ENCODE measurements at places on chromosomes 3 and 15.

DNA sequence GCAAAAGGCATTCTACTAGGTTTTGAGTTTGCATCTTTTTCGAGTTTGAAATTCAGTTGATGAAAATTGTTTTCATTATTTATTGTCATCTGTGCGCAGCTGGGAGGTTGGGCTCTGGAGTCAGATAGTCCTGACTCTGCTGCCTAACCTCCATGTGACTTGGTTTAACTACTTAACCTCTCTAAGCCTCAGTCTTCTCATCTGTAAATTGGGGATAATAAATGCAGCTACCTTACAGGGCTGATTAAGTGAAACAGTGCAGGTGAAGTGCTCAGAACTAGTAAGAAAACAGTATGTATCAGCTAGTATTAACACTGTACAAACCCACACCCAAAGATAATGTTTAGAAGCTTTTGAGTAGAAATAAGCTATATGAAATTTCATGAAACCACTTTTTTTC, 14.1 kb upstream of the UBE2E1 start:
- DNase-seq = no peak

DNA sequence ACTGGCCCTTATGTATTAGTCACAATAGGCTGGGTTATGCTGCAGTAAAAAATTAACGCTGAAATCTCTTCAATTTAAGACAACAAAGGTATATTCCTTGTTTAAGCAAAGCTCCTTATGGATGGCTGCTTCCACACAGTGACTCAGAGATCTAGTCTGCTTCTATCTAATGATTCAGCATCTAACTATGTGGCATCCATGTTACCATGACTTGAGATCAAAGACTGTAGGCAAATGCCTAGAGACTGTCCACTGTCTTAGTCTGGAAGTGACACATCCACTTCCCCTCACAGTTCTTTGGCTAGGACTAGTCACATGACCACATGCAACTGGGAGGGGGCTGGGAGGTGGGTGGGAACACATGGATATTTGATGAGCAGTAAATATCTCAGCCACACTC, 61.3 kb upstream of the PSMD6 start:
- peak; percentile 17 for DNase-seq

DNA sequence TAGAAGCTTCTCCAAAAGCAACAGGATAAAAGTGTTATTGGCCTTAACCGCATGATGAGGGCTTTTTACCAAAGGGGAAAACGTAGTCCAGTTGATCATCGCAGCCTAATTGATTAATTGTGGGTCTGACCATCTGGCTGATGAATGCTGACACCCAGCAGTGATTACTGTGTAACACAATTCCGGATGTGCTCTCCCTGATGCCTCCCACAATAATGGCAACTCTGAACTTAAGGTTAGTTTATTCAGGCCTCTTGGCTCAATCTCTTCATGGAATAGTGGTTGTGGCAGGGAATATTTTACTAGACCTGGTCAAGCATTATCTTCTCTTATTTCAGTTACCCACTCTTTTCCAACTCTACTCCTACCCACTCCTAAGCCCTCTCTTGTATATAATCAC, 332.9 kb downstream of the TIGIT start:
- no peak for DNase-seq

GRCh38 chr15:80502782-80503181, 98.6 kb downstream of the ARNT2 start:
- no peak for DNase-seq

DNA sequence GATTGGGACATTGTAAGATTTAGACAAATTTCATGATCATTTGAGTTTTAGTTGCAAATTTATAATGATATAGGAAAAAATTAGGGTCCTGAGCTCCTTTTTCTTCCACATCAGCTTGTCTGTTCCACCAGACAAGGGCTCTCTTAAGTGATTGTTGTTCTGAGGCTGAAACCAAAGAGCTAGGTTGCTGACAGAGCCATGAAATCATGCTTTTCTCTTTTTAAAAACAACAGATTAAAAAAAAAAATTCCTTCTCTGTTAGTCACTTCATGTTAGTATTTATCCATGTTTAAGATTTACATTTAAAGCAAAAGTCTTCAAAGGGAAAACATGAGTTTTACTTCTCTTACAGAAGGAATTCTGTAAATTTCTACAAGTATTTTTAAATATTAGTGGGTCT, 56.8 kb downstream of the ATP2C1 start:
- no peak for DNase-seq

DNA sequence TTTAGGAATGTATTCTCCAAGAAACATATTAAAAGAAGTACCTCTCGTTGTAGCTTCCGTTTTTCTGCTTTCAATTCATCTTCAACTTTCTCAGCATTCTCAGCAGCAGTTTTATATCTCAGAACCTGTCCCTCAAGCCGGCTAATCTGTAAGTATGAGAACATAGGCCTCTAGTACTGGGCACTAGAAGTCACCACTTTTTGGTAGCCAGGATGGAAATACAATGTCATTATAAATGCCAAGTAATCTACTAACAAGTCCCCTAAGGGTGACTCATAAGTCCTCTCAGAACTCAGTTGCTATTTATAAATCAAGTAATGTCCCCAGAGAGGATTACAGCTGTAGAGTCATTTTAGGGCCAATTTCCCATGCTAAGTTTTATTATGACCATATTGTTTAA, 61.1 kb downstream of the MLH1 start:
- DNase-seq = no peak

DNA sequence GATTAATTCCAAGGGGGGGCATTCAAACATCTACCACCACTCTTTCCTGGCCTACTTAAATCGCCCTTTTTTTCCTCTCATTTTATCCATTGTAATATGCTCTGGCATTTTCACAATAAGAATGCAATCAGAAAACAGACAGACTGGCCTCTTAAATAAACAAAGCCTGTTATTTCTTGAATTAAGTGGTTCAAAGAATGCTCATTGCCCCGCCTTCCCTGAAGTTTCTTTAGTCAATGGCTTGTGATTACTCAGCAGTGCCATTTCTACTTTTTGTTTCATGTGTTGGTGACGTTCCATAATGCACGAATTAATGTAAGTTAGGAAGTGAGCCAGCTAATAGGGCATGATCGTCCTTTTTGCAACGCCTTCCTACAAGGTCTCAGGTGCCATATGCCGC, 68.0 kb downstream of the FBN1 start:
- DNase-seq = no peak

GRCh38 chr15:57158997-57159668, 217.2 kb upstream of the CGNL1 start:
- DNase-seq = no peak

- peak; percentile 34 for DNase-seq
These were observed 89.9 kb upstream of the MITF start for GRCh38 chr3:69649120-69650065.

- DNase-seq = no peak
These were observed 51.7 kb downstream of the CADPS start for GRCh38 chr3:62823461-62824050.

- no peak for DNase-seq
These were observed 66.4 kb downstream of the BCHE start for GRCh38 chr3:165770781-165771180.

GRCh38 chr3:186511245-186511644, 32.9 kb downstream of the CRYGS start:
- no peak for DNase-seq

DNA sequence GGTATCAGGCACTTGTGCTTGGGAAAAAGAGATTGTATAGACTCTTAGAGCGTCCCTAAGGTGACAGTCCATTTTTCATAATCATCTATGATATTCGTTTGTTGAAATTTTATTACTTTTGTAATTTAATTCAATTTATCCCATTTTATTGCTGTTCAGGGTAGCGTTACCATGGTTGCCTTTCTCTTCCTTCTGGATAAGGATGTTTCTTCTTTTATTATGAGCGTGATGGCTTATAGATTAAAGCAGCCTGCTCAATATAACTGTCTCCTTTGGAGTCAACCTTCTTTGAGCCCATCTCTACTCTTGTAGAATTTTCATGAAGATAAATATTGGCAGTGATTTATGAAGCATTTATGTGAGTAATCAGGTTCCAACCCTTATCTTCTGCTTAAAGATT, 182.0 kb downstream of the LRTM1 start:
- no peak for DNase-seq

DNA sequence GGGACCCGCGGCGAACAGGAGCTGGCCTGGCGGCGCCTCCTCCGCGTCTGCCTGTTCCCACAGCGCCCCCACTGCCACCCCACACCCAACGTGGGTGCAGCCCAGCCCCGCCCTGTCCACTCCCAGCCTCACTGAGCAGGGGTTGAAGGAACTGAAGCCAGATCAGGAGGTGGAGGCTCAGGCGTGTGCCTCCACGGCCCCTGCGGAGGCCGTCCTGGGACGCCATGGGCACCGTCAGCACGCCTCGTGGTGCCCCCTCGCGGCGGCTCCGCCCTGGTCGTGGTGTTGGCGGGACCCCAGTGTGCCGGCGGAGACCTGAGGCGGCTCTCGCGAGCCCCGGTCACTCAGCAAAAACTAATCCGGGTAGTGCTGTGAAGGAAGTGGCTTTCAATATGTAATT, 39.0 kb upstream of the PRSS50 start:
- DNase-seq = no peak

DNA sequence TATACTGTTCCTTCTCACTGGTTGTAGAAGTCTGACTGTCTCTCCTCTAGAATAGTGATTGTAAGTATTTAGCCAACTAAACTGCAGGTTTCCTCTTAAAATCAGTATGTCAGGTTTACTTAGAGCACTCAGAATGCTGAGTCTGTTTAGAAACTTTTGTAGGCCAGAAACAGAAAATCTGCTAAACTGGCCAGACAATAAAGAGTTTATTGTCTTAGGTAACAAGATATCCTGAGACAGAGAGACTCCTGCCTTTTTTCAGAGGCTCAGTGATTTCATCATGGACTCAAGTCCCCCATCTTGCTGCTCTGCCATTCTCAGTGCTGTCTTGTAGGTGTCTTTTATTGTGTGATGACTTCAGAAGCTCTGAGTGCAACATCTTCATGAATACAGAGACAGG, 279.0 kb downstream of the MFSD1 start:
- no peak for DNase-seq

GRCh38 chr15:25860885-25861866, 2.0 kb downstream of the ATP10A start:
- no peak for DNase-seq

- no peak for DNase-seq
These were observed 20.0 kb downstream of the BOC start for GRCh38 chr3:113231391-113231790.

GRCh38 chr3:16528581-16528993, 15.1 kb upstream of the RFTN1 start:
- no peak for DNase-seq

DNA sequence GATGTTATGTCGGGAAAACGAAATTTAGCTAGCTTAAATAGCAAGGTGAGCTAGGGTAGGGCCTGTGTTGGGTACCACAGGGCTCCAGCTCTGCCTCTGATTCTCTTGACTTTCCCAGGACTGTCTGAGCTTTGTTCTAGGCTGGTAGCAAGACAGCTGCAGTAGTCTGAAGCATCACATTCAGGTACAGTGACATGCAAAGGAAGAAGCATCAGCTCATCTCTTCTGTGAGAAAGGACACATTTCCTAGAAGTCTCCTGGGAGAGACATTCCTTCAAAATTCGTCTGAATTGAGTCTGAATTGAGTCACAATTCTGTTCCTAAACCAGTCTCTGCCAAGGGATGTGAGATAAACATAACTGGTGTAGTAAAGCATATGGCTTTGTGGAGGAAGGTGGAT, 8.5 kb upstream of the UBXN7 start:
- DNase-seq = no peak

DNA sequence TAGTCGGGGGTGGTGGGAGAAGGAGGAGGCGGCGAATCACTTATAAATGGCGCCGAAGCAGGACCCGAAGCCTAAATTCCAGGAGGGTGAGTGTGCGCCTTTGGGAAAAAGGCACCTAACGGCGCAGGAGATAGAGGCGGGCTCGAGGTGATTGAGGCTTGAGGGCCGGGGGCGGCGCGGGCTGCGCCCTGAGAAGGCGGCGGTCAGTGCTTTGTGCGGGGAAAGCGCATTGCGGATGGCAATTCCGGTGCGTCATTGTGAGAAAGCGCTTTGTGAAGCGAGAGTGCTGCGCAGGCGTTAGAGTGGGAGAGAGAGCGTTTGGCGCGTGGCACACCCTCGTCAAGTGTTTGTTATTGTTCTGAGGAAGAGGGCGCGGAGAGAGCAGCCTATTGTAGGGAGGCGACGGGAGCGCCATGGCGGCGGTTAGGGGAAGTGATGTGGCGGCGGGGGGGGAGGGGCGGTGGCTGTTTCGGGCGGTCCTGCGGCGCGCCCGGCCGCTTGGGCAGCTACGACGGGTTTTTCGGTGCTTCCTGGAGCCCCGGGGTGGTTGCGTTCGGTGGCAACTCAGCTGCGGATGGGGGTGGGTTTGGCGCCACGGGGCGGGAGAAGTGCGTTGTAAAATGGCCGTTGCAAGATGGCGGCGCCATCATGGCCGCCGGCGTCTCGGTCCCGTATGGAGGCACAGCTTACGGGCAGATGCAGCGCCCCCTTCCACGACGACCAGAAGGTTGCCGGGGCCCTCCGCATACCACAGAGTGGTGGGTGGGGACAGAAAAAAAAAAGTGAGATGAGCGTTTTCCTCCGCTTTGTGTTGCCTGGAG, 492 bp downstream of the MORF4L1 start:
- peak; percentile 90 for DNase-seq

DNA sequence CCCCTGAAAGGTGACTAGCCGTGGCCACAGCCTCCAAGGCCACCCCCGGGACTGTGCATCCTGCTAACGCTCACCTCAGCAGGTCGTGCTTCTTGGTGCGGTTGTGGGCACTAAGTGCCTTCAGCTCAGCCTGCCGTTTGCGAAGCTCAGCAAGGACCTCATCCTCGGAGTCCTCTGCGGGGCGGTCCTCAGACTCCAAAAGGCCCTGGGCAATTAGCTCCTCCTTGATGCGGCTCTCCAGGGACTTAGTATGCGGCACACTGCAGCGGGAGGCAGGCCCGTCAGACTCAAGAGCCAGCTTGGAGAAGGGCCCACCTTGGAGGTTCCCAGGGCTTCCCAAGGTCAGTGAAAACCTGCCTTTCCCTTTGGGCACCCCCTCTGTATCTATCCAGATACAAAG, 8.3 kb downstream of the TADA3 start:
- no peak for DNase-seq

DNA sequence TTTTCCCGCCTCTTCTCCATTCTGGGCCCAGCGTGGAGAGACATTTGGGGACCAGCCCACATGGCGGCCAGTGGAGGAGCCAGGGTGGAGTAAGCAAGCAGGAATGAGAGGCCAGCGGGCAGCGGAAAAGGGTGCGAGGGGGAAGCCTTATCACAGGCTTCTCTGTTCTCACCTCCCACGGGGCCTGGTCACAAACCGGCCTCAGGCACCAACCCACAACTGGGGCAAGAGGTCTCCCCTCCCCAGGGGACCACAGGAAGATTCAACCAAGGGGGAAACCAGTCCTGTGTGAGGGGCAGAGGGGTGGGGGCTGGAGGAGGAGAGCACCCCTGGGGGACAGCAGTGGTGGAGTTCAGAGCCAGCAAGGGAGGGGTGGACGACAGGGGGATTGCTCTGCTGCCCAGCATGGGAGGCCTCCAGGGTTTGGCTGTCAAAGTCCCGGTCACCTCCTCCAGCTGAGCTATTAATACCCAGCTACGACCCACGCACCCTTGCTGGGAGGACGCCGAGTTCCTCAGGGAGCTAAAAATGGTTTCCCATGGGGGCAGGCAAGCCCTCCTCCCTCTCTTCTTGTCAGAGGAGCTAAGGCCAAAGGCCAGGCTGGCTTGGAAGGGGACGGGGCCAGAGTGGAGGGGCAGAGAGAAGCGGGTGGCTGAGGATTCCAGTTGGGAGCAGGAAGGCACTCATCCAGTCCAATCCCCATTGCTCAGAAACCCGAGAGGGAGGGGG, 23.8 kb upstream of the RPL29 start:
- no peak for DNase-seq

Measured in PC-9 (cell line).